ENCODE measurements at places on chromosomes 6 and 20.
A peak's percentile ranks its signal among the peaks of the same experiment; 100 is the strongest.

- no peak for DNase-seq
These were observed 80.9 kb downstream of the PERP start for GRCh38 chr6:138026342-138026741.

GRCh38 chr20:11204926-11205768 lies 531.3 kb upstream of the JAG1 start:
- no peak for DNase-seq

GRCh38 chr6:116156405-116157326 lies 30.7 kb upstream of the COL10A1 start:
- DNase-seq = no peak

GRCh38 chr6:131391116-131391515 lies 181.9 kb upstream of the ARG1 start:
- DNase-seq = no peak

DNA sequence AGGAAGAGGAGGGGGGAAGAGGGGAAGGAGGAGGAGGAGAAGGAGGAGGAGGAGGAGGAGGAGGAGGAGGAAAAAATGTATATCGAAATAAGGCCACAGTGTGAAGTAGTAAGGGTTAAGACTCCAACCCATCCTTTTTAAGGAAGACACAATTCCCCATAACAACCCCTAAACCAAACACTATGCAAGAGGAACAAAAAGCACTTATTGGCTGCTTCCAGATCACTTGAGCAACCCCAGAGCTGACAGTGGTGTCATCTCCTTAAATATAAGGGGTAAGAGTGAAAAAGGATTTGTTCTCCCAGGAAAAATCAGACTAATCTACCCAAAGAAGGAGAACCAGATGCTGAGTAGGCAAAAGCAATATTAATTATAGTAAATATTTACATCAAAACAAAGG lies 169.1 kb upstream of the SASH1 start:
- DNase-seq = no peak

DNA sequence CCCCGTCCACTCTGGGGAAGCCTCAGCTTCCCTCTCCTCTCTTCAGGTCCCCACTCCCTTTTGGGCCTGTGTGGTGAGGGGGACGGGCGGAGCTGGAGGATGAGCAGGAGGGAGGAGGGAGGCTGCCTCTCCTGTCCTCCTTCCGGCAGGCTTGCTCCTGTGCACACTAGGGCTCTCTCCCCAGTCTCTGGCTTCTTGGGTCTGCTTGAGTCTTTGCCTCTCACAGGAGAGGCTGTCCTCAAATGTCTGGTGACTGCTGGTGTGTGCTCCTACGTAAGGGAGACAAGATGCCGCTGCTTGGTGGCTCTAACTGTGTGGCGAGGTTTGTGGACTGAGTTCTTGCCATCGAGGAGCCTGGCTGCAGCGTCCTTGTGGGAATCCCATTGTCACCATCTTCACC lies 8.8 kb upstream of the SMOC2 start:
- no peak for DNase-seq

DNA sequence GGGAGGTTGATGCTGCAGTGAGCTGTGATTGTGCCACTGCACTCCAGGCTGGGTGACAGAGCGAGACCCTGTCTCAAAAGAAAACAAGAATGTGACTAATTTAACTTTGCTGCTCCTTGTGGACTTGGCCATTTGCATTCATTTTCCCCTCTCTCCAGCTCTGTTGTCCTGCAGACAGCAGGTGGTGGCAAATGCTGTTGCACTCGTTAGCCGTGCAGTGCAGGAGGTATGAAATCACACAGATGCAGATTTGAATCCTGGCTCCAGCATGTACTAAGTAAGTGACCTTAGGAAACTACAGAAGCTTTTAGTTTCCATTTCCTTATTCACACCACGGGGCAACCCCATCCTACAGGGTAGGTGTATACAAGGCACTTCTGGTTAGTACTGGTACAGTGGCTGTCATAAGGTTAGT lies 9.6 kb upstream of the BEND3 start:
- no peak for DNase-seq

DNA sequence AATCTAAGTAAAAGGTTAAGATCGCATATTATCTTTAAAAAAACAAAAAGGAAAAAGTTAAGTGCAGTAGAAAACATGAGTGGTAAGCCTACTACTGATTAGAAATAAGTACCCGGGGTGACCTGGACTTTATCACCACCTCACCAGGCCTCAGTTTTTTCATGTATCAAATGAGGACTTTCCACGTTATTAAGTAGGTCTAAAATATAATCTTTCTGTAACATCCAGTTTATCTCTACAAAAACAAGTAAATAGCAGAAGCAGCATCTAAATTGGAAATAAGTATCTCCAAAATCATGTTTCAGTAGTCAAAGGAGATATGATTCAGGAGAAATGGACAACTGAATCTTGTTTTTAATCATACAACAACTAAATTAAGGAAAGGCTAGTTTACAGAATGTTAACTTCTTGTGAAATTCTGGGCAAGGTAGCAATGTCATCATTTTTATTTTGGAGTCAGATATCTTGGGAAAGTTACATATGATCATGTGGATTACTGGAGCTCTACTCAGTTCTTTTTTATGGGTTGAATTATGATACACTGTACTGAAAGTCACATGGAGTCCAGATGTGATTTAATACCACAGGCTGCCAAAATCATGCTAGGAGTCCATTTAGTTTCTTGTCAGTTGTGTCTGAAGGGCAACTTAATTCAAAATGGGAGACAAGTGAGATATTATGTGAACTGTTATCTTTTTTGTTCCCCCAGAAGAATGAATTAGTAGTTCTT lies 114.7 kb upstream of the PRL start:
- no peak for DNase-seq

GRCh38 chr6:43475516-43475915 lies 1.9 kb upstream of the TJAP1 start:
- DNase-seq = no peak

- no peak for DNase-seq
These were observed 2.0 kb downstream of the DXO start for GRCh38 chr6:31969712-31970603.

DNA sequence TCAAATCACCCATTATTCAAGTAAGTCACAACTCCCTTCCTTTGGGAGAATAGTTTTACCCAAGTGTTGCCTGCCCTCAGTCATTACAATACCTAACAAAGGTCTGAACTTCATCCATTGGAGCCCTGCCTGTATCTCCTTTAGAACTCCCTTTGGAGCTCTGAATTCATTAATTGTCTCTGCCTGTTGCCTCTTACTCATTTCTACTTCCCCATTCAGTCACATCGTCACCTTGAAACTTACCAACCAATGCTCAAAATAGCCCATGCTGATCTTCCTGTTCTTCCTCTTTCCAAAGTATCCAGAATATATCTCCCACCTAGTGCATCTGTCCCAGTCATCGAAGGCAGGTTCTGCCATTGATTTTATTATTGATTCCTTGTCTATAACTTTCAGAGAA lies 120.7 kb upstream of the ADGRF1 start:
- DNase-seq = no peak

DNA sequence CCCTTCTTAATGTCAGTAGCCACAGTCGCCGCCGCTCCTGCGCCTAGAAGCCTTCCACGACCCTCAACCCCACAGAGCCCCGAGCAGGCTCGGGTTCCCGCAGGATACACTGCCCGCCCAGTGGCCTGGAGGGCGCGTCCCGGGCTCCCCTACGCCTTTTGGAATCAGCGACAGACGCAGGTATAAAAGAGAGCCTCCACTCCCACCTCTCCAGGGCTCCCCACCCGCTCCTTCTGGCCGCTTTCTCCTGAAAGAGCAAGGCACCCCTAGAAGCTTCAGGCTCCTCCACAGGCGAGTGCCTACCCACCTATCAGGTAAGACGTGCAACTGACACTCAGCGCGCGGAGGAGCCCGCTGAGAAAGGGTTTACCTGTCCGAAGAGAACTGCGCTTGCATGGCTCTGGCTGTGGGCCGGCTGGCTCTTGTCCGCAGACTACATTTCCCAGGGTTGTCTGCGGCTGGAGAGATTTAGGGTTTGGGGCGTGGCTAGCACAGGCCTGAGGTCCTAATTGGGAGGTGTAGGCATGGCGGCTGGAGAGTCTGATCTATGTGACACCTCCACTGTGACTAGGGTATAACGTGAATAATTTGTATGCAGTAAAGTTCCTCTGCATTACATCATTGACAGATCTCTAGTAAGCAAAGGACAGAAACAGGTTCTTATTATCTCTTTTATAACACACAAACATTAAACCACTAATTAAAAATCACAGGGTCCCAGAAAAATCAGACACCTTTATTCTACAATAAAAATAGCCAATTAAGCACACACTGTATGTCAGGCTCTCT lies 13.5 kb upstream of the ZNF391 start:
- peak; percentile 46 for DNase-seq

GRCh38 chr20:62548471-62548870 lies 72.7 kb upstream of the GATA5 start:
- no peak for DNase-seq

- DNase-seq = no peak
These were observed 216.2 kb downstream of the NFATC2 start for GRCh38 chr20:51326201-51326819.

- DNase-seq = no peak
These were observed 117.2 kb upstream of the NXT1 start for GRCh38 chr20:23233341-23233740.

- no peak for DNase-seq
These were observed 108.4 kb upstream of the INSM1 start for GRCh38 chr20:20259533-20259932.
